ENCODE measurements at places on chromosomes 5 and 9. TPM values are rescaled to one million over a fixed set of nuclear protein-coding genes. Genes with fewer than 3 reads are reported as not detected.
A peak's percentile ranks its signal among the peaks of the same experiment; 100 is the strongest.

- no peak for DNase-seq
These were observed 417.1 kb downstream of the KDM4C start for GRCh38 chr9:7174884-7175283.

DNA sequence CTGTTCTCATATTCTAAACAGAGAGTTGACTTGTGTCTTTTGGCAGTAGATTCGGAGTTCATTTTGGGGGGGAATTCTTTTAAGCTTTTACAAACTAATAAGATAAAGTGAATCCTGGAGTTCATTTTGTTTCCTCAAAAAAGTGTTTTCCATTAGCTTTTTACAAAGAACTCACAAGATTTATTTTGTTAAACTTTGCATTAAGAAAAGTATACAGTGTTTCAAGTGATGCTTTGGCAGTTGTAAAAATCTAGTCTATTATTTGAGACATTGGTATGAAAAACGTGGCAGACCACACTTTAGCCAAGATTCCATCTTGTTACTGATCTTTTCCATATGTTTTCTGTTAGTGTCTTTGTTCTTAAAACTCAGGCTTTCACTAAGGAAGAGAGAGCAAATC, 1.2 kb upstream of the OMD start:
- no peak for DNase-seq

- no peak for DNase-seq
These were observed 16.2 kb downstream of the NSUN2 start for GRCh38 chr5:6616632-6617031.

- DNase-seq, result no peak
These were observed 106.8 kb upstream of the PTGER4 start for GRCh38 chr5:40572937-40573336.

DNA sequence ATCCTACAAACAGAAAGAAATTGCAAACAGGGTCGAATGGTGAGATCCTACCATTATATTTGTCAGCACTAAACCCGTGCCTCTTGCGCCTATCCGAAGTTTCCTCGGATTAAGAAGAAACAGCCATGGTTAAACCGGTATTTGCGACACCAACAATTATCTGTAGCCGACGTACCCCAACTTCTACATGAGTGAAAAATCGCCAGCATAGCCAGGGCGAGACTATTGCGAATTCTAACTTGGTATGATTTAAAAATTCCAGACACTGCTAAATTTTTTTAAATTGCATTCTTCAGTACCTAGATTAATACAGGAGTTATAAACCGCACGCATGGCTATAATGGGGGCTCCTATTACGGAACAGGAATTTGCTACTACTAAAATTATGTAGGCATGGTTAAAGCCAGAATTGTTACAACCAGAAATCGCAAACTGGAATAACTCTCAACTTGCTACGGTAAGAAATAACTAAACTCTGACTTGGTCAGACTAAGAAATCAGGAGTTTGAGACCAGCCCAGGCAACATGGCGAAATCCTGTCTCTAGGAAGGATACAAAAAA, 25.3 kb upstream of the ANXA2R start:
- no peak for DNase-seq

GRCh38 chr5:68122439-68123328, 92.9 kb upstream of the PIK3R1 start:
- DNase-seq, result no peak

DNA sequence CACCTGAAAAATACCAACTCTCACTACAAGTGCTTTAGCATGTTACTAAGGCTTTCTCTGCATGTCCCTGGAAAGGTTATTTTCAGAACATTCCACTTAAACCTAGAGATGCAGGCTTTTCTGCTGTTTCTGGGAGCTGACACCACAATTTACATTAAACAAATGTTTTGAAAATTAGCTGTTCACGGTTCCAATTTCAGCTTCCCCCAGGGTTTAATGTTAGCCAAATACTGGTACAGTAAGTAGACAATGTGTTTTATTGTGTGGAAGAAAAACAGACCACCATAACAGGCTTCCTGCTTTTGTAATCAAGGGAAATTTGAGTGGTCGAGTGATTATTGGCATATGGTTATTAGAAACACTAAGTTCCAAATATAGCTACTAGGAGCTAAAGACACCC, 32.0 kb downstream of the MACROH2A1 start:
- no peak for DNase-seq

GRCh38 chr9:16626577-16627130, 243.8 kb downstream of the BNC2 start:
- DNase-seq, result no peak

DNA sequence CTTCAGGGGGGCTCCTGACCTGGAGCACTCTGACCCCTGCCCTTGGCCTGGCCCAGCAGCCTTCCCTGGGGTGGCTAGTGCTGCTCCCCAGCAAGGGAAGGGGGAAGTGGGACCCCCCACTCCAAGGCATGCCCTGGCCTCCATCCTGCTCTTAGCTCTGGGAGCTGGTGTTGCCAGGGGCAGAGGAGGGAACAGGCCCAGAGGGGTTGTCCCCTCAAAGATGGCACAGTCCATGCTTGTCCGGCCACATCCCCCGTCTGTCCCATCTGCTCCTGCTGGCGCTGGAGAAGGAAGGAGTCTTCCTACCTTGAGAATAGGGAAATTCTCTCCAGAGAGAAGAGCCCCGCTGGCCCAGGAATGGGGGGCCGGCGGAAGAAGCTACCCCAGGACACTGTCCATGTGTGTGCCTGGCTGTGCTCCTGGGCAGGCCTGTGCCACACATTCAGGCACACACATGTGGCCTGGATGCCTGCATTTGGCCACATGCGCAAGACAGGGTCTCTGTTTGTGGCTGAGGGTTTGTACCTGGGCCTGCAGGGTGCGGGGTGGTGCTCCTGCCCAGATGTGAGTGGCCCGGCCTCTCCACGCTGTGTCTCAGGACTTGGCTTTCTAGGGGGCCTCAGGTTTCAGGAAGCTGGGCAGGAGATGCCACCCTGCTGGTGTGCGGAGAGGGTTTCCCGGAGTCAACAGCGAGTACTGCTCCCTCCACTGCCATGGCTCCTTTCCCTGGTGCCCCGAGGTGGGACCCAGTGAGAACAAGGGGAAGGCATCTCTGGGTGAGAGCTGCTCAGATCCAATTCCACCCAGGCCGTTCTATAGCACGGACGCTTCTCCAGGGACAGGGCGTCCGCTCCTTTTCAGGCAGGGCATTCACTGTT, 247.1 kb downstream of the PBX3 start:
- DNase-seq, result no peak

DNA sequence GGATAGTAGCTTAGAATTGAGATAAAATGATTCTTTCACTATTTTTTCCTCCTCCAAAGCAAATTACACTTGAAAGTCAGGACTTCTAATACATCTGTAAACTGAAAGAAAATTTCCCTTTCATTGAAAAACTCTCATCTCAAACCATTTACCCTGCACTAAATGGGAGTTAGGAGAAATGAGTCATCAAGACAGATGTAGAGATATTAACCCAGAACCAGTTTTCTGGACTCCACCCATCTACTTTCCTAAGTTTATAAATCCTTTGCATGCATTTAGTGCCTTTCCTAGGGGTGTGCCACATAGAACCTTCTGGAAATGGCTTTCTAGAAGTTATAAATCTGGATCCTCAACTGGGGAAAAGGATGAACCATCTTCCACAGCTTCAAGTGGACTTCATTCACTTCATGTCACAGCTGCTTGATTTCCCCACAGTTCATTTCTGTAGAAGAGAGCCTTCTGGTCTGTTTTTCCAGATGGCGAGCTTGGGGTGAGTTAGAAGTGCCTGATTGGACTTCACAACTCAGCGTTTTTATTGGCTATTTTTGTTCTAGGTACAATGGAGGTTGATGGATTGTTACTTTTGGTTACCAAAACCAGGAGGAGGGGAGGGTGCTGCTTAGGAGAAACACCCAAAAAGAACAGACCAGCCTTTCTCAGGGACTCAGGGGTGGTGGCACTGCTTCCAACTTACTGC, 72.5 kb upstream of the GPR151 start:
- DNase-seq, result no peak

- DNase-seq, result no peak
These were observed 774.5 kb downstream of the TLR4 start for GRCh38 chr9:118478752-118479151.

DNA sequence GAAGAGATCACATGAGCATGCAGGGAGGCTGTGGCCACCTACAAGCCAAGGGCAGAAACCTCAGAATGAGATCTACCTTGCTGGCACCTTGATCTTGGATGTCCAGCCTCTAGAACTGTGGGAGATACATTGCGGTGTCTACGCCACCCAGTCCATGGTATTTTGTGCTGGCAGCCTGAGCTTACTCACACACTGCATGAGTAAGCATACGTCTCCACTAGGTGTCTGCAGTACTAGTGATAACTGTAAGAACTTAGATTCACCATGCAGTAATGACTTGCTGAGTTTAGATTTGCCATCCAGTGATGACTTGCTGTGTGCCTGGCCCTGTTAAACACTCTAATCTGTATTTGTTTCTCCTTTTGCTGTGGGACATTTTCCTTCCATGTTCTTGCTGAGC, 417.7 kb downstream of the GADD45G start:
- DNase-seq, result no peak

- DNase-seq, result no peak
These were observed 72.7 kb upstream of the RGMB start for GRCh38 chr5:98700730-98701129.

GRCh38 chr5:91727463-91727862, 344.3 kb upstream of the ARRDC3 start:
- no peak for DNase-seq

GRCh38 chr9:129875181-129875611, 39.9 kb downstream of the USP20 start:
- DNase-seq, result no peak

GRCh38 chr9:120001536-120001935, 578.4 kb downstream of the CDK5RAP2 start:
- DNase-seq, result no peak

- no peak for DNase-seq
These were observed 25.1 kb upstream of the SLC44A1 start for GRCh38 chr9:105219291-105219805.

DNA sequence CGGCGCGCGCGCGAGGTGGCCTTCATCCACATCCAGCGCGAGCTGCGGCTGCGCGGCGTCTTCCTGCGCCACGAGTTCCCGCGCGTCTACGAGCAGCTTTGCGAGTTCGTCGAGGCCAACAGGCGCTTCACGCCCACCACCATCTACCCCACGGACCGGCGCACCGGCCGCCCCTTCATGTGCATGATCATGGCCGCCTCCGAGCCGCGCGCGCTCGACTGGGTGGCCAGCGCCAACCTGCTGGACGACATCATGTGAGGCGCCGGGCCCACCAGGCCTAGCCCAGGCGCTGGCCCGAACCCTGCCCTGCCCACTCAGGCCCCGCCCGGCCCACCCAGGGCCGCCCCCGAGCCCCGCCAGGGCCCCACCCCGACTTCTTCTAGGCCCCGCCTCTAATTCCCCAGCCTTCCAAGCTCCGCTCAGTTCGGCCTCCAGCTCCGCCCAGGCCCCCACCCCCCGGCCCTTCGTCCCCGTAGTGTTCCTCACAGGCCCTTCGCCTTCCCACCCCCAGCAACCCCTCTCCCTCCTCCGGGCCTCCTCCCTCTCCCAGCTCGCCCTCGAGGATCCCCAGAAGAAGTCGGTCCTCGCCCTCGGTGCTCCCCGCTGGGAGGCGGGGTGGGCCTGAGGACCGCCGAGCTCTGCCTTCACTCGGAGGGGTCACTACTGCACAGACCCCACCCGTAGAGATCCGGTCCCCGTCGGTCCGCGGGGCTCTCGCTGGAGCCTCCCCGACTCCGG, 2.0 kb upstream of the PHPT1 start:
- peak; percentile 56 for DNase-seq

- DNase-seq, result no peak
These were observed 69.3 kb downstream of the PTPN3 start for GRCh38 chr9:109428854-109429253.

DNA sequence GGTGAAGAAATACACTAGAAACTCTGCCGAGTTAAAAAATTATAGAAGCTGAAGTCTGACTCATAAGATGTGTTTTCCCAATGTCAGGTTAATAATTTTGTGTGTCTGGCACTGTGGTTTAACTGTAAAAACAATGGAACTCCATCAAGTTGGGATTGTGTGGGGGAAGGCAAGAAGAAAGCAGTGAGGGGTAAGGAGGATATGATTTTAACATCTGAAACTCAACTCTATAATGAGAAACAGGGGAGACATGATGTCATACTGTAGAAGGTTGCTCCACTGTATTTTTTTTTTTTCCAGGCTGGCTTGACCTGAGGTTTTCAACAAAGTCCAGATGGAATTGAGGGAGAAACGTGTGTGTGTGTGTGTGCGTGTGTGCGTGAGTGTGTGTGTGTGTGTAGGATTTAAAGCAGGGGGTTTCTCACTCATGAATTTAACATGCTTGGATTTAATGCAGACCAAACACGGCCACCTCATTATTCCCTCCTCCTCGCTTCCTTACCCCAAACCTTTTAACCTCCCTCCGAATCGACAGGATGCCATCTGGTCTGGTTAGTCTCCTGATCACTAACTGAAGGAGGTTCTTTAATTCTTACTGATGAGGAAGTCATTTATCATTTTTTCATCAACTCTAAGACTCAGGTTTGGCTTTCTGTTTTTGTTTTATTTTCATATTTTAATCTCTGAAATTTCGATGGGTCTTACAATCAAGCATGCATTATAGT, 140.2 kb upstream of the LPAR1 start:
- DNase-seq, result no peak

DNA sequence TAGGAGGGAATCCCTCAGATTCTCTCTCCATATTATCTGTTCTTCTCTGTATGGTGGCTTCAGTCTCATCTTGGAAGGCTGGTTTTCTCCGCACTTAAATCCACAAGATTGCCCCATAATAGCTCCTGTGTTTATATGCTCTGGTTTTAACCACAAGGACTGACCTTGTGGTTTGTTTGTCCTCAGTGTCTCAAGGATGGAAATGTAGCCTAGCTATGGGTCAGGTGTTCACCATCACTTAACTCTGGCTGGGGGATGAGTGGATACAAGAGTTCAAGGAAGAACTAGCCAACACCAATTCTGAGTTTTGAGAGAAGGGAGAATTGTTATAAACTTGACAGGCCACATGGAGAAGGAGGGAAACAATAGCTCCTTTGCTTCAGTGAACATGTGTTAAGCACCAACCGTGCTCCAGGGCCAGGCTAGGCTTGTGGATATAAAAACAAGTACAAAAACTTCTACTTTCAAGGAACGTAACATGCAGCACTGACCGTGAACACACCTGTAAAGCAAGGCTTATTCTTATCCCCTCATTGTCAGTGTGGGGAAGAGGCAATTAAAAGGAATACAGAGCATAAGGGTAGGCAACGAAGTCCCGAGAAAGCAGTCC, 75.6 kb upstream of the VLDLR start:
- DNase-seq, result no peak

- DNase-seq, result no peak
These were observed 150.3 kb downstream of the PIK3R1 start for GRCh38 chr5:68365889-68366288.

The UBE2QL1 gene
- total RNA-seq, result 3.2 TPM

The SPATA31C1 gene
- total RNA-seq, result 13.5 TPM

The SYK gene
- total RNA-seq, result 30.8 TPM

The CDO1 gene
- 41.3 TPM for total RNA-seq

The PCDHGA12 gene
- 11.3 TPM for total RNA-seq

The CNTNAP3 gene
- total RNA-seq, result 17.5 TPM

The ACOT12 gene
- 0.31 TPM for total RNA-seq

The DMRT3 gene
- 11.8 TPM for total RNA-seq
